Adrenal gland (tissue), 19 donors: ENCODE measurements at places on chromosomes 16 and 17. TPM values are rescaled to one million over a fixed set of nuclear protein-coding genes. Genes with fewer than 3 reads are reported as not detected.

GRCh38 chr16:81547194-81547938 lies 102.8 kb downstream of the CMIP start:
- H3K27me3 ChIP-seq: no peaks in the 10 kb centered on the region
- DNase-seq: no peak
- peaks cover 52% of the 10 kb centered on the region for H3K4me1 ChIP-seq
- H3K27ac ChIP-seq: no peak overlapping the region
- no peak overlapping the region for H3K4me3 ChIP-seq
- no peaks in the 10 kb centered on the region for H3K36me3 ChIP-seq

The SPEM2 gene
- total RNA-seq: not detected

DNA sequence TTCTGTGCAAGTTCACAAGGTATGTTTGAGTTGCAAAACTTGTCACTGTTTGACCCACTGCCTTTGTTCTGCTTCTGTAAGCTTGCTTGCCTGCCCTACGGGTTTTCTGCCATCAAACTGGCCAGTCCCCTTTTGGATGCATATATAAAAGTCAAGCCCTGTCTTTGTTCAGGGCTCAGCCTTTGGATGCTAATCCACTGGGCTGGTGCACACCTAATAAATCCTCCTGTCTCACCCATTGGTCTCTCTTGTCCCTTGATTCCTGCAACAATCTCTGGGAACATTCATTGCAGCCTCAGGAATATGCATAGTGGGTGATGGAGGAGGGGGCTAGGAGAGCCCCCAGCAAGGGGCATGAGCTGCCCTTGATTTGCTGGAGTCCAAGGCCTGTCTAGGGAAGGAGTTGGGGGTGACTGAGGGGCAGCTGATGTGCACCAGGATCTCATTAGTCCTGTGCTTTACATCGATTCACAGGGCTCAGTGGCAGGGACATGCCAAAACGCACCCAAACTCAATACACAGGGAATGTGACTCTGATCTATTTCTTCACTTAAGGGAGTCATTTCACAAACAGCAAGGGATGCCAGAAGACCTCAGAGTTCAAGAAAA lies 225.4 kb upstream of the NLRP1 start:
- peaks cover 5% of the 10 kb centered on the region for H3K27me3 ChIP-seq
- no peaks in the 10 kb centered on the region for H3K36me3 ChIP-seq
- H3K27ac ChIP-seq: no peak overlapping the region

GRCh38 chr16:85867189-85867588 lies 31.8 kb upstream of the IRF8 start:
- DNase-seq: no peak
- no peak overlapping the region for H3K4me3 ChIP-seq
- peaks cover 3% of the 10 kb centered on the region for H3K4me1 ChIP-seq
- H3K36me3 ChIP-seq: no peaks in the 10 kb centered on the region
- H3K27ac ChIP-seq: no peak overlapping the region

- H3K27ac ChIP-seq: no peak overlapping the region
- no peaks in the 10 kb centered on the region for H3K36me3 ChIP-seq
- no peak overlapping the region for H3K4me3 ChIP-seq
- DNase-seq: no peak
- H3K4me1 ChIP-seq: peaks cover 10% of the 10 kb centered on the region
- H3K27me3 ChIP-seq: no peaks in the 10 kb centered on the region
These were observed 11.3 kb downstream of the WDR45B start for GRCh38 chr17:82636626-82637598.

DNA sequence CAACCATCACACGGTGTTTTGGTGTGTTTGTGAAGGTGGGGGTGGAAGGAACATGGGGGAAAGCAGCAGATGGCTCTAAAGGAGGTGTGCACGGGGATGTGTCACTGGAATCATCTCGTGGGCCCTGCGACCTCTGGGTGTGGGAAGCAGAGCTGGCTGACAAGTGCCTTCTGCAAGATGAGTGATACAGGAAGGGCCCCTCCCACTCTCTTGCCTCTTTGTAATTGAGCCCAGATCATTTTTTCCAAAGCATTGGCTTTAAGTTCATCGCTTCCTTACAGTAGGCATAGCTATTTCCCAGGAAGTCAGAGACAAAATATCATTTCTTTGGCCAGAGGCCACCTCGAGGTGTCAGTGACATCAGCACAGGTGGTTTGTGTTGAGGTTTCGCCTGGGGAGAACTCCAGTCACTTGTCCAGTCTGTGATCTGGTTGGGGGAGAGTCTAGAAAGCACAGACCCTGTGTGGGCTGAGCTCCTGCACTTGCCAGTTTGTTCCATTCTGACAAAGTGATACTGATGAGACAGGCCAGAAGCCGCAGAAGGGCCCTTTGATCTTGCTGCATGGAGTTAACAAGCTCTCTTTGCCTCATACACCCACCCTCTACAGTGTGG lies 20.6 kb upstream of the SNTB2 start:
- no peak overlapping the region for H3K27ac ChIP-seq
- H3K36me3 ChIP-seq: no peaks in the 10 kb centered on the region

- H3K36me3 ChIP-seq: no peaks in the 10 kb centered on the region
- H3K4me1 ChIP-seq: no peaks in the 10 kb centered on the region
- H3K4me3 ChIP-seq: no peak overlapping the region
- H3K27ac ChIP-seq: no peak overlapping the region
- H3K27me3 ChIP-seq: no peaks in the 10 kb centered on the region
These were observed 82.8 kb upstream of the NOG start for GRCh38 chr17:56510554-56511342.

GRCh38 chr17:19311421-19312215 lies 50.9 kb downstream of the B9D1 start:
- H3K27me3 ChIP-seq: no peaks in the 10 kb centered on the region
- H3K36me3 ChIP-seq: no peaks in the 10 kb centered on the region
- H3K4me1 ChIP-seq: no peaks in the 10 kb centered on the region
- no peak for DNase-seq
- H3K27ac ChIP-seq: peak overlapping the region; percentile 38
- no peak overlapping the region for H3K4me3 ChIP-seq
